ENCODE measurements at places on chromosomes 16 and 17. TPM values are rescaled to one million over a fixed set of nuclear protein-coding genes. Genes with fewer than 3 reads are reported as not detected.

- H3K4me1 ChIP-seq, result no peaks in the 10 kb centered on the region
- no peak overlapping the region for H3K4me3 ChIP-seq
- DNase-seq, result no peak
- H3K36me3 ChIP-seq, result no peaks in the 10 kb centered on the region
- H3K27me3 ChIP-seq, result no peaks in the 10 kb centered on the region
Measured at GRCh38 chr16:35339337-35339736, 1879.9 kb downstream of the TP53TG3F start.

- no peak for DNase-seq
- H3K27ac ChIP-seq, result no peak overlapping the region
- H3K27me3 ChIP-seq, result peaks cover 7% of the 10 kb centered on the region
- no peaks in the 10 kb centered on the region for H3K4me1 ChIP-seq
Measured at GRCh38 chr17:65334406-65334805, 197.2 kb downstream of the RGS9 start.

- H3K36me3 ChIP-seq, result no peaks in the 10 kb centered on the region
- no peaks in the 10 kb centered on the region for H3K4me1 ChIP-seq
- H3K4me3 ChIP-seq, result no peak overlapping the region
- no peak for DNase-seq
Measured at GRCh38 chr16:65410801-65411200, 288.9 kb upstream of the CDH11 start.

- H3K27ac ChIP-seq, result no peak overlapping the region
- H3K27me3 ChIP-seq, result peaks cover 14% of the 10 kb centered on the region
- no peaks in the 10 kb centered on the region for H3K36me3 ChIP-seq
- no peak overlapping the region for H3K4me3 ChIP-seq
- no peak for DNase-seq
Measured at GRCh38 chr17:33202796-33203495, 90.1 kb downstream of the ASIC2 start.

DNA sequence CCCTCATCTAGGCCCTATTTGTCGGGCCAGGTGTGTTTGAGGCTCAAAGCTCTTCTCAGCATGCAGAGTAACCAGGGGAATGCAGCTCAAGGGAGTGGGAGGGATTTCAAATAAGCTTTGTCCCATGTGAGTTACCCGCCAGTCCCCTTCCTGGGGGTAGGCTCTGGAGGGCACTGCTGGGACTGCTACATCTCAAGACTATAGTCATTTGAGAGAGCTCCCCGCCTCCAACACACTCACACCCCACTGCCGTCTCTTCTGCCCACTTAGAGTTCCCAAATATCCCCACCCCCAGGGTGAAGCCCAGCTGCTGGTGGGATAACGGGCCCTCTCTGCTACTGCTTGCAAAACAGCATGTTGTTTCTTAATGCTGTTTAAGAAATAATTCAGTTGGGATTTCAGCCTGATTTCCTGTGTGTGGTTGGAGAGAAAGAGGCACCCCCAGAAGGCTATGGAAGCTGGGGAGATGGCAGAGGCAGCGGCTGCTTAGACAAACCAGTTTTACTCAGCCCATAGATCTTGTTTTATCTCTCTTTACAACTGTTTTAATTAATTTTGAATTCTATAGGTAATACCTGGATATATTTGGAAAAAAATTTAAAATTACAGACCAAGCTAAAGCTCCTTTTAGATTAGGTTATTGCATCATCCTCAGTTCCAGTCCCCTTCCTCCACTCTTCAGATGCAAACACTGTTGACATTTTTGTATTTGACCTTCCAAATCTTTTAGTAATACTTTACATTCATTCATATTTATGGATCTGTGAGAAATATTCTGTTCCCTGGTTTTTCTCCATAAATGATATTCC is 4.1 kb upstream of the MPO start:
- H3K27ac ChIP-seq, result no peak overlapping the region
- H3K27me3 ChIP-seq, result peaks cover 15% of the 10 kb centered on the region
- H3K36me3 ChIP-seq, result no peaks in the 10 kb centered on the region
- peaks cover 3% of the 10 kb centered on the region for H3K4me1 ChIP-seq

DNA sequence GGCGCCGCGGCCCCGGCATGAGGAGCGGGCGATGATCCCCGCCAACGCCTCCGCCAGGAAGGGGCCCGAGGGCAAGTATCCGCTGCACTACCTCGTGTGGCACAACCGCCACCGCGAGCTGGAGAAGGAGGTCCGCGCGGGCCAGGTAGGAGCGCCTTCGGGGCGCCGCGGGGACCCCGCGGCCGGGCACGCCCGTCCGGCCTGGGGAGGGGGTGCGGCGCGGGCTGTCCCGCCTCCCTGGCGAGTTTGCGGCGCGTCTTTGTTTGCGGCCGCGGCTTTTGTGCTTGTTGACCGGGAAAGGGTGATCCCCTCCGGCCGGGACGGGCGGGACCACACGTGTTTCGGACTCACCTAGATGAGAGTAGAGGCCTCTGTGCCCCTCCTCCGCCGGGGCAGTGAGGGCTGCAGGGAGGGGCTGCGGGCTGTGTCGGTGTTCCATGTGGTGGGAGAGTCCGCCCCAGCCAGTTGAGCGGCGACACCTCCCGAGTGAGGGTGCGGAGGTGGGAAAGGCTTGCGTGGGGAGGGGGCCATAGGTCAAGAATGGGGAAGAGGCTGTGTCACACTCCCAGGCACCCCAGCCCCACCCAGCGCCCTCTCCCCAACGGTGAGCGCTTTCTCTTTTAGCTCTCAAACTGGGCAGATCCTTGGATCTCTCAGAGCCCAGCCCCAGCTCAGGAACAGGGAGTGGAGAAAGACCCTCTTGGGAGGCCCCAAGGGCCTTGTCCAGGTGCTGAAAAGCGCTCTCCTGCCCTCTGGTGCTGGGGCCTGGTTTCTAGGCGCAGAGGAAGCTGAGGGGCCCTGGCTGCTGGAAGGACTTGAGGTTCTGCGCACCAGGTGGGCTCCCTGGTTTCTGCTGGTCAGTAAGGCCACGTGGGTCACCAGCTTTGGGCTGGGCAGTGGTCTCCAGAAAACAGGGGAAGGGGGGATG is 923 bp downstream of the ANKRD13B start:
- peak overlapping the region; percentile 73 for H3K4me3 ChIP-seq
- H3K36me3 ChIP-seq, result no peaks in the 10 kb centered on the region
- no peaks in the 10 kb centered on the region for H3K27me3 ChIP-seq
- peaks cover 36% of the 10 kb centered on the region for H3K4me1 ChIP-seq

- no peaks in the 10 kb centered on the region for H3K36me3 ChIP-seq
- no peak for DNase-seq
- H3K4me3 ChIP-seq, result no peak overlapping the region
Measured at GRCh38 chr16:57589374-57589773, 39.1 kb upstream of the ADGRG1 start.

DNA sequence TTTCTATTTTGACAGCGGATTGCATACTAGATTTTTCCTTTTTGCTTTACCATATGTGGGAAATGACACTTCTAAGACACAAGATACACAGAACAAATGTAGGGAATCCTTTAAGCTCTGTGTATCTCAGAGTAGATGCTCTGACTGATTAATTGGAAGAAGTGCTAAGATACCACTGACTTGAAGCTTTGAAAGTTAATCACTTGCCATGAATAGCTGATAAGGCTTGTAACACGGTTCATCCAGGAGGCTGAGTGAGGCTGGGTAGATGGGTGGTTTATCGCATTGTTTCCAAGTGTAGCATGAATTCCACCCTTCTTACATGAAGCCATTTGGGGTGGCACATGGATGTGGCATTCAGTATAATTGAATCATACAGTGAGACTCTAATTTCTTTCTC is 654.1 kb upstream of the RBFOX1 start:
- H3K27ac ChIP-seq, result no peak overlapping the region
- no peak overlapping the region for H3K4me3 ChIP-seq
- peaks cover 4% of the 10 kb centered on the region for H3K36me3 ChIP-seq
- no peaks in the 10 kb centered on the region for H3K27me3 ChIP-seq

- no peak overlapping the region for H3K4me3 ChIP-seq
- H3K27ac ChIP-seq, result no peak overlapping the region
- DNase-seq, result no peak
- no peaks in the 10 kb centered on the region for H3K36me3 ChIP-seq
Measured at GRCh38 chr17:76458580-76459490, 5.9 kb upstream of the UBE2O start.

DNA sequence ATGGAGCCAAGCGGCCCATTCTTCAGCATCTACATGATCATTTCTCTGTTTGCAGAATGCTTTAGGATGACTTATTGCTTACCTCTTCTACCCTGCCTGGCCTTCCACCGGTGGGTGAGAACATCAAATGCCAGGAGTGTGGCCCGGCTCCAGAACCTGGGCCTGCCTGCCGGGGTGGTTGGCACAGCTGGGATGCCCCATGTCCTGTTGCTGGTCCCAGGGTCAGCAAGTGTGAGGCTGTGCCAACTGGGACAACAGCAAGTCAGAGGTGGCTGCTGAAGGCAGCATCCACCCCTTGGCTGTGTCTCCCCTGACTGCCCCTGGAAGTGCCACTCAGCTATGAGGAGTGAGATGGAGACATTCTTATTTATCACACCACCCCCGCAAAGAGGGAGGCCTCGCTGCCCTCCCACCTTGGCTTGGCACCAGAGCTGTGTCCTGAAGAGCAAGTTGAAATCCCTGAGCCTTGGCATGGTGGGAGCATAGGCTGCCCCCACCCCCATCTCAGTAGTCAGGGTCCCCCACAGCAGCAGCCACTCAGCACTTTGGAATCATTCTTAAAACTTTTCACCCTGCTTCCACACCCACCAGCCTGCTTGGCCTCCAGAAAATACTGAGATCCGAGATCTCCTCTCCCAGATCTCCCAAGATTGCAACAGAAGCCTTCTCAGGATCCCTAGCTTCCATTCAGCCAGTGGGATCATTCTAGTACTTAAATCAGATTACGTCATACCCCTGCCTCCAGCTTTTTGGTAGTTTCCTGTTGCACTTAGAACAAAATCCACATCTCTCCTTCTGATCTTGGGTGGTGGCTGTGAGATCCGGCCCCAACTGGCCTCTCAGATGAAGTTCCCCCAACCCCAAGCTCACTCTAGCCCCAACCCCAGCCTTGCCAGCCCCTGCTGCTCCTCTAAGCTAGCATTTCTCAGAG is 127.5 kb downstream of the SOCS1 start:
- peak overlapping the region; percentile 53 for H3K27ac ChIP-seq
- H3K27me3 ChIP-seq, result no peaks in the 10 kb centered on the region
- H3K36me3 ChIP-seq, result peaks cover 57% of the 10 kb centered on the region
- DNase-seq, result peak; percentile 14
- H3K4me1 ChIP-seq, result peaks cover 31% of the 10 kb centered on the region

GRCh38 chr16:84687715-84688114 is 12.1 kb upstream of the USP10 start:
- no peak overlapping the region for H3K27ac ChIP-seq
- peaks cover 10% of the 10 kb centered on the region for H3K27me3 ChIP-seq
- no peaks in the 10 kb centered on the region for H3K4me1 ChIP-seq

DNA sequence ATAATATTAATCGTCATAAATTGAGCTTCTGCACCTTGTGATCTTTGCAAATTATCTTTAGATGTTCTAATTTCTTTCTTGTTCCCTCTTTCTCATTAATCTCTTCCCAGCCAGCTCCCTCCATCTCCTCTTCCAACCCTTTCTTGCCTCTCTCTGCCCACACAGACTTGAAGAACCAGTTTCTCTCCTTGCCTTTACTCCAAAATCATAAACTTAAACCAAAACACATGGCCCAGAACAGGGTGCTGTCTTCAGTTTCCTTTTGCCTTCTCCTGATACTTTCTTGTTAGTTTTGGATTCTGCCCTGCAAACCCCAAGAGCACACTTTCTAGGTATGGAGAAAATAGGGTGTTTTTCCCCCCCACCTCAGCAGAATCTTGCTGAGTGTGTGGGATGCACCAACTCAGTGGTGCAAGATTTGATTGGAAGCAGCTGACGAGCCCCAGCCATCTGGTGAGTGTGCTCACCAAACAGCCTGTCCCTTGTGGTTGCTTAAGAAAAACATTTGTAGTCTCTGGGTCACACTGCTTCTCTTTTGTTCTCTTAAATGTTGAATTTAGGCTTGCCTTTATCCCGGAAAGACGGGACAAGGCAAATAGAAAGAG is 175.8 kb upstream of the MAF start:
- H3K27ac ChIP-seq, result no peak overlapping the region
- no peak for DNase-seq
- H3K4me1 ChIP-seq, result no peaks in the 10 kb centered on the region
- peaks cover 49% of the 10 kb centered on the region for H3K27me3 ChIP-seq

- H3K27me3 ChIP-seq, result peaks cover 15% of the 10 kb centered on the region
- no peak overlapping the region for H3K27ac ChIP-seq
- no peaks in the 10 kb centered on the region for H3K36me3 ChIP-seq
Measured at GRCh38 chr17:50256826-50257618, 17.2 kb upstream of the TMEM92 start.

DNA sequence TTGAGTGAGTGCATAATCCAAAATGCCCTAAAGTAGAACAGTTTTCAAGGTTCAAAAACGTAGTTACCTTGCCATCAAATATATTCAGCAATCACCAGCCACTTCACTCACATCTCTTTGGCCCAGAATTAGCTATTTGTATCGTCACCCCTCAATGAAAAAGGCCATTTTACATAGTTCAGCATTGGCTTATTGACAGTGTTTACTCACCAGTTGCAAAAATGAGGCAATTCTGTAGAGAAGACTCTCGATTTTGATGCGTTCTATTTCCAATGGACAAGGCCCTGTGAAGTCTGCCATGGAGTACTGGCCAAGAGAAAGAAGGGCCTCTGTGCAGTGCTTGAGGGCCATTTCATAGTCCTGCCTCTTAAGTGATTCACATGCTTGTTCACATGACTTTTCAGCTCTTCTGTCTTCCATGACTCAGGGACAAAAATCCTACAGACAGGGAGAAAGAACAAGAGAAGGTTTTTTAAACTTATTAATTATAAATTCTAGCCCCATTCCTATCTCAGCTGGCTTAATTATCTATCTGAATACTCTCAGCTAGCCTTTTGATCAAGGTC is 26.5 kb downstream of the HELZ start:
- no peaks in the 10 kb centered on the region for H3K27me3 ChIP-seq
- peaks cover 4% of the 10 kb centered on the region for H3K36me3 ChIP-seq
- H3K4me1 ChIP-seq, result peaks cover 17% of the 10 kb centered on the region
- no peak overlapping the region for H3K27ac ChIP-seq
- no peak for DNase-seq

- H3K36me3 ChIP-seq, result no peaks in the 10 kb centered on the region
- H3K27ac ChIP-seq, result no peak overlapping the region
- H3K27me3 ChIP-seq, result peaks cover 1% of the 10 kb centered on the region
Measured at GRCh38 chr16:55469821-55470532, 9.0 kb upstream of the MMP2 start.

GRCh38 chr17:17229416-17230384 is 7.3 kb downstream of the FLCN start:
- H3K4me3 ChIP-seq, result no peak overlapping the region
- no peak overlapping the region for H3K27ac ChIP-seq
- H3K4me1 ChIP-seq, result peaks cover 10% of the 10 kb centered on the region
- no peak for DNase-seq
- H3K36me3 ChIP-seq, result peaks cover 4% of the 10 kb centered on the region
- no peaks in the 10 kb centered on the region for H3K27me3 ChIP-seq

Gene IL32
- 375 TPM for total RNA-seq

Gene NECAB2
- not detected for total RNA-seq

Gene UBB
- total RNA-seq, result 724 TPM

Gene DNASE1
- total RNA-seq, result 56.7 TPM

Gene NOTUM
- total RNA-seq, result not detected

Gene CMTM4
- 2.0 TPM for total RNA-seq

Gene SOCS7
- total RNA-seq, result 19.8 TPM

Gene ABCC11
- 0.26 TPM for total RNA-seq

Gene CLN3
- 71.0 TPM for total RNA-seq

Gene SCGB1C2
- not detected for total RNA-seq

Gene CIAO2B
- total RNA-seq, result 64.4 TPM

Gene TMIGD1
- total RNA-seq, result not detected

Gene SECTM1
- total RNA-seq, result not detected

Gene KRT20
- not detected for total RNA-seq

All from naive thymus-derived CD8-positive, alpha-beta T cell (primary cell).